Fibroblast of gingiva (primary cell): ENCODE measurements at places on chromosomes 4 and X.

DNA sequence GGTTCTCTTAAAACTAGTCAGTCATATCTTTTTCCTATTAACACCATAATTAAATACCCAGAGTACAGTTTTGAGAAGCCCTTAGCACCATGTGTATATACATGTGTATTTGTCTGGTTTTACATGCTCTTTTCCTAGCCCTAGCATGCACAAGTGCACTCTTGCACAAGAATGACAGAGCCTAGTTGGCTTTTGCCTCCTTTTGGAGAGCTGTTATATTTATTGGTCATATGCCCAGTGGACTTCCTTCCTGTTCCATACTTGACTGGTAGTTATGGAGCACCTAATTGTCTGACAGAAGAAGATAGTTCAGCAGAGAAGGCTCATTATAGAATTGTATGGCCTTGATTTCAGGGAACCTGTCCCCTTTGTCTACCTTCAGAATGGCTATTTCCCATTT lies 155.6 kb downstream of the ARX start:
- peak; percentile 41 for DNase-seq

- DNase-seq = no peak
These were observed 10.5 kb downstream of the CD99 start for GRCh38 chrX:2701600-2701999.

- no peak for DNase-seq
These were observed 19.9 kb downstream of the DCHS2 start for GRCh38 chr4:154471526-154472331.

- DNase-seq = peak; percentile 38
These were observed 66.7 kb upstream of the NDUFC1 start for GRCh38 chr4:139368998-139369397.

DNA sequence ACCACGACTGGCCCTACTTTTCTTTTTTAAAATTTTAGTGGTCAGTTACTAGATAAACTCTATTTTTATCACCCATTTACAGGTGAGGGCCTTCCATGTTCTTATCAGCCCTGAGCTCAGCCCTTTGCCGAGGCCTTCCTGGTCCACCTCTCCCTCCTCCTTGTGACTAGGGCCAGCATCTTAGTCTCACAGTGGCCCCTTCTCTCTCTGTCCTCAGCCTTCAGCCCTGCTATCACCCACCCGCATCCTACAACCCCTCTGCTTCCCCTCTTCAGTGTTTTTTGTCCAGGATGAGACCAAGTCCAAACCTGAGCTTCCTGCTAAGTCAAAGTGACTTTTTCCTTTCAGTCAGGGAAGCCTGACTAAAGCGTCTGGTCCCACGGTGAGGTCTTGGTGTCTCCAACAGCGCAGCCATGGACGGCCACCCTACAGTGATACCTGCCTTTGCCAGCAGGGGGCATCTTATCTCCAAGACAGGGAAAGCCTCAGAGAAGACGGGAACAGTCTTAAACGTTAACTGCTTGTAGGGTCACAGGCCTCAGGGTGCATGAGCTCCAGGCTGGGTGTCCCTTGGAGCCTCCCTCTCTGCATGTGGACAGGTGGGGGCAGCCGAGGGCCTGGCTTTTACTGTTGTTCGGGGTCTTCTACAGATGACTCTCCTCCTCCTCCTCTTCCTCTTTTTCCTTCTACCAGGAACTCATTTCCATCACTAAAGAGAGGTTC lies 11.7 kb upstream of the GAGE10 start:
- DNase-seq = peak; percentile 28

DNA sequence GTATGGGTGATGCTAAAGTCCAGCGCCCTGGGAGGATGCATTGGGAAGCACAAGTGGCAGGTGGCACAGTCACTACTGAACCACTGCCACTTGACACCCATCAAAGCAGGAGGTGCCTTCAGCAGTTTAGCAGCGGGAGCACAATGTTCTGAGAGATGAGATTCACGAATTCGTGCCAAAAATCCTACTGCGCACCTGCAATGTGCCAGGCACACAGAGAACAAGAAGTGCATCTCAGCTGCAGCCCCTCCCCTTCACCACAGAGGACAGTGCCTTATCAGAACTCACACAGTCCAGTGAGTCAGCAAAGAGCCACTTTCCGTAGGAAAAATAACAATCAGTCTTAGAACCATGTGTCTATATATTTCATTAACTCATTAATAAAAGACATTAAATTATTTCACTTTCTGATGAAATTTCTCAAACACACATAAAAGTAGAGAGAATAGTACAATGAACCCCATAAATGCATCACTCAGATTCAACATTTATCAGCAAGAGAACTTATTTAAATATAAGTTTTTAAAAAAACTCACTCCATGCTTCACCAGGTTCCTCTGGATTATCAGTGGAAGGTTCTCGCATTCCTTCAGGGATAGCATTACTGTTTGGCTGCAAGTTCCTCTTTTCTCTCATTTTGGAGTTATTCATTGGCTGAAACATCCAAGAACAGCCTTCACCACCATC lies 47.0 kb downstream of the BEND2 start:
- DNase-seq = no peak

- no peak for DNase-seq
These were observed 20.8 kb upstream of the CEP135 start for GRCh38 chr4:55927803-55928437.

DNA sequence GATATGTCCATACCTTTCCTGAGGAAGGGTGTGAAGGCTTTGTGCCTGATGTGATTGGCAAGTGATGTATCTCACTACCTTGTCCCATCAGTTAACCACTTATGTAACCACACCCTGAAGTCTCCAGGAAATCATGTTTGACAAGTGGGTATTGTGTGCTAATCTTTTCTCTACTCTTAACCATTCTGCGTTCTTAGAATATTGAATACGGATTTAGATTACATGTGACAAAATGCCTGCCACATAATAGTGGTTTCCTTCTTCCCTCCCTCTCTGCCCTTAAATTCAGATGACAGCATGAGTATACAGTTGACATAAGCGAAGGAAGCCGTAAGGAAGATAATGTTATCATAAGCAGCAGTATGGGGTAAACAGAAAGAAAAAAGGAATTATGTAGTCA lies 108.4 kb downstream of the KLHL8 start:
- no peak for DNase-seq

DNA sequence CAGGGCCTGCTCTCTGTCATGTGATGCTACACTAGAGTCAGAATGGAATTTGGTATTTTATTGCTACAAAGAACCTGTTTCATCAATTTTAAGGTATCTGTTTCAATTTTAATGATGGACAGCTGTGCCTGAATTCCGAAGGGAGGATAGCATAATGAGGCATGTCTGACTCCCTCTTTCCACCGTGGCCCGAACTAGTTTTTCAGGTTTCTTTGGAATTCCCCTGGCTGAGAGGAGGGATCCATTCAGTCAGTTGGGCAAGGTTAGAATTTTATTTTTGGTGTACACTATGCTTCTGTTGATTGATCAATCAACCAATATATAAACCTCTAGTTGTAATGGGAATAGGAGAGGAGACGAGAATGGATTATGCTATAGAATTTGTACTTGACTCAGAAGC lies 761.8 kb downstream of the FAM133A start:
- no peak for DNase-seq

DNA sequence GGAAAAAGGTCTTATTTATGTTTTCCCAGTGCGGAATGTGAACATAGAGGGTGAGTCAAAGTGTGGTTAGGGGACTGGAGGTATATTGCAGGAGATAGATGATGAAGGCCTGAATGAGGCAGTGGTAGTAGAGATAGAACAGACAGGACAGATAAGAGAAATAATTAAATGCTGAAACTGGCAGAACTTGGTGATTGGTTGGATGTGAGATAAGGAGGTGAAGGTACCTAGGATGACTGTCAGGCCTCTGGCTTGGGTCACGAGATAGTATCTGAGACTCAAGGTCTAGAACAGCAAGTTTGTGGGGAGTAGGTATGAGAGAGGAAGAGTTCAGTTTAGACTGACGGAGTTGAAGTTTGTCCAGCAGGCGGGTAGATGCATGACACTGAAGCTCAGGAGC lies 3.5 kb downstream of the MND1 start:
- no peak for DNase-seq

GRCh38 chr4:41472081-41472480 lies 65.9 kb upstream of the LIMCH1 start:
- no peak for DNase-seq

DNA sequence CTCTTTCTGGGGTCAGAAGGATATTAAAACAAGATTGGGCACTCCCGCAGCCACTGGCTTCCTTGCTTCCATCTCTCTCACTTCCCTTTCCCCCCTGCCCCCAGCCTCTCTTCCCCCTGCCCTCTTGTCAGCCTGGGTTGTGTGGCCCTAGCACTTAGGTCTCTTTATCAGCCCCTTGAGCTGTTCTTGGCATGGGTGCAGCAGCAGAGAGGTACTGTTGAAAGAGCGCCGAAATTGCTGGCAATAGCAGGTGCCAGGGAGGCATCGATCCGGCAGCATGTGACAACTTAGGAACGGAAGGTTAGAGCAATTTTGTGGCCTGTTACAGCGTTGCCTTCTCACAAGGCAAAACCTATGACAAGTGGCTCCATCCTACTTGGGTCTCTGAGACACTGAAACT lies 333.1 kb upstream of the IGFBP7 start:
- no peak for DNase-seq

DNA sequence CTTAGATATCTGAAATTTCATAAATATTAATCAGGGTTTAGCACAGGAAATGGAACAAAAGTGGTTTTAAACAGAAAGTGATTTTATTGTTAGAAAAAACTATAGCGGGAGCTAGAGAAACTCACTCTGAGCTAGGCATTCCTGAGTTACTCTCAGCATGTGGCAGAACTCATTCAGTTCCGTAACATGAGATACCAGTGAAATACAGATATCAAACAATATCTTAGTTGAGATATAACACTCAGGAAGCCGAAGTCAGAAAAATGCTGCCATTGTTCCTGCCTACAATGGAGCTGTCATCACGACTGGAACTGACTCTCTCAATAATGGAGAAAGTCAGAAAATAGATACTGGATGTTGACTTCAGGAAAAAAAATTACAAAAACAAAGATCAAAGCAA lies 1428.7 kb downstream of the PCDH18 start:
- DNase-seq = no peak

DNA sequence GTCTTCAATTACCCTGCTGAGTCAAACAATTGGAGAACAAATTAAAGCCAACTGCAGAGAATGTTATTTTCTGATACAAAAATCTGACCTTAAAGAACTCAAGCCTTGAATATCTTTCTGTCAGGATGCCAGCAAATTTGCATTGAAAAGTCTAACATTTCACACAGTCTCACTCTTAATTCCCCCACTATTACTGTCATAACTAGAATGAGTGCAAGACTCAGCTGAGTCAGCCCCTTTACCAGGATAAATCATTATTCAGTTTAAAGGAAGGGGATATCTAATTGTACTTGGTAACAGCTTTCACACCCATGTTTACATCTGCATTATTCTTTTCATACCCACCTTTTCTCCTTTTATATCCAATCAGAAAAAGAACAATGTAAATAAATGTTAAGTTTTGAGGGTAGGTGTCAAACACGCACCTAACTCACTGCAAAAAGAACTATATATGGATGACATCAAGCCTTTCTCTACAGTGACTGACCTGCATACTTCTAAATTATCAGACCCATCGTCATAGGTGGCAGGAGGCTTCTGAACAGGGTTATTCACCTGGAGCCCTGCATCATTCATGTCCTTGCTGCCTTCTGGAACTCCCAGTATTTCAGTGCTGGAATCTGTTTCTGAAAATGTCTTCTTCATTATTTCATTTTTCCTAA lies 117.4 kb downstream of the TMA16 start:
- no peak for DNase-seq

DNA sequence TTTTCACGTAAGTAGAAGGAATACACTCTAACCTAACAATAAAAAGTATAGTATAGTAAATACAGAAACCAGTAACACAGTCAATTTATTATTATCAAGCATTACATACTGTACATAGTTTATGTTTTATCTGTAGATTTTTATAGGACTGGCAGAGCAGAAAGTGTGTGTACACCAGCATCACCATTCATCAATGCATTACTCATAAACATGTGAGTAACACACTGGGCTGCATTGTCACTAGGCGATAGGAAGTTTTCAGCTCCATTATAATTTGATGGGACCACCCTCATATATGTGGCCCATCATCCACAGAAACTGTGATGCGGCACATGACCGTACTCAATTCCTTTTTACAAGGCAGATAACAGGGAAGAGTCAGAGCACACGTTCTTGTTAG lies 137.8 kb upstream of the RBPJ start:
- no peak for DNase-seq

- no peak for DNase-seq
These were observed 7.2 kb upstream of the DDX60L start for GRCh38 chr4:168487282-168488035.

GRCh38 chrX:16445166-16445752 lies 204.7 kb upstream of the S100G start:
- DNase-seq = peak; percentile 1

DNA sequence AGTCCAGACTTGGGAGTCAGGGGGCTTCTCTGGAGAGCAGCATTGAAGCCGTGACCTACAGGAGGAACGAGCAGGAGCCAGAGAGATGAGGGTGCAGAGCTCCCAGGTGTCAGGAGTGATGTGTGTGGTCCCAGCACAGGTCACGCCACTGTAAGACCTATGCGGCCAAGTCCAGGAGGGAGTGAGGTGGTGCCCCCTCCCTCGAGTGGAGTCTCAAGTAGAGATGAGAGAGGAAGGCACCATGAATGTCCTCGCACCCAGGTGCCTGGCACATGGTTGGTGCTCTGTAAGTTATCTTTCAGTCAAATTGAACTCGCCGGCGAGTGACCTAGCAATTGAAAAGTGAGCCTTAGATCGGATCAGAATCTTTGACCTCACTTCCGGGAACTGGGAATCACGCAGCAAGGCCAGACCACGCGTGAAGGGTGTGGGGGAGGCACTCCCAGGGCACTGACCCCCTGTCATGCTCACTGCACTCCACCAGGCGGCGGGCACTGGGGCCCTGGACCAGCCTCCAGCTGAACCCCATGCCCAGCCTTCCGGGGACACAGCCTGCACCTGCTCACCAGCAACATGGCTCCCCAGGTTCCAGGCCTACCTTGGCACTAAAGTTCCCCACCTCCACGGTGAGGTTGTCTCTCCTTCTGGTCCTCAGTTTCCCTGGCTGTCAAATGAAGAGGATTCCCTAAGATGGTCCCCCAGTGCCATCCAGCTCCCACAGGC lies 127.4 kb downstream of the HMX1 start:
- DNase-seq = no peak

GRCh38 chrX:71118985-71119535 lies 664 bp downstream of the MED12 start:
- peak; percentile 26 for DNase-seq

DNA sequence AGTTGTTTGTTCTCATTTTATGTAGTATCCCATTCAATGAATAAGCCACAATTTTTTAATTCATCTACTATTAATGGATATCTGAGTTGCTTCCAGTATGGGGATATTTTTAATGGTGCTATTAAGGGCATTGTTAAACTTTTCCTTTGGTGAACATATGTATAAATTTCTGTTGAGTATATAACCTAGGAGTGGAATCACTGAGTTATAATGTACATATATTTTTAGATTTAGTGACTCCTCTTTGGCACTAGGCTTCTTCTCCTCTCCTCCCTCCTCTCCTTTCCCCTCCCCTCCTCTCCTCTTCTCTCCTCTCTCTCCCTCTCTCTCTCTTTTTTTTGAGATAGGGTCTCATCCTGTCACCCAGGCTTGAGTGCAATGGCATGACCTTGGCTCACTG lies 26.4 kb downstream of the RBM47 start:
- DNase-seq = no peak
